ENCODE measurements at places on chromosomes 16 and 17.
A peak's percentile ranks its signal among the peaks of the same experiment; 100 is the strongest.

DNA sequence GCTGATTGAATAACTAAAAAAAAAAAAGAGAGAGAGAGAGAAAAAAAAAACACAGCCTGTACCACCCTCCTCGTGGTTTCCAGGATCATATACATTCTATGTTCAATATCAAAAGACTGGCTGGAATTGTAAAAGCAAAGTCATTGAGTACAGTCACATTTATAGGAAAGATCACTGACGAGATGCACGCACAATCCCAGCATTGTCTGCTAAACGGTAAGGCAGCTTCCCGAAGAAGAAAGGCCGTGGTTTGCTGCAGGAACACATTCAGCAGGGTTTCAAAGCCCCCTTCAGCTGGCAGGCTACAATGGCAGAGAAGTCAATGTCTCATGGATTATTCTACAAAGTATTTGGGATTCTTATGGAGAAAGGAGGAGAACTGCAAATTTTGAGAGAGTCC, 9.3 kb downstream of the NQO1 start:
- no peak for DNase-seq

- no peak for DNase-seq
Measured at GRCh38 chr16:50974438-50975036, 176.5 kb downstream of the SALL1 start.

- no peak for DNase-seq
Measured at GRCh38 chr16:64398793-64399192, 723.1 kb downstream of the CDH11 start.

DNA sequence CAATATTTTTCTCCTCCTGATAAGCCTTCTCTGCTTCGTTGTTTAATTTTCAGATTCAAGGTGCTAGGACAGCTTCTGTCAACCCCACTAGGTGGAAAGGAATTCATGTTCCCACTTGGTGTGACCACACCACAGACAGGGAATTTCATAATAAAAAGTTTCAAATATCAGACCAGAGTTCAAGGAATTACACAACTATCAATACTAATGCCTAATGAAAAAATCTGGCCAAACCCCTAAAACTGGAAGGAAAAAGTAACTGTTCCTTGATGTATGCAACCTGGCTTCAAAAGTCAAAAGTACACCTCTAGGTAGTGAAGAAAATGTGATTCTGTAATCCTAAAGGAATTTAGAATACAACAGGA, 87.8 kb upstream of the CORO6 start:
- no peak for DNase-seq

DNA sequence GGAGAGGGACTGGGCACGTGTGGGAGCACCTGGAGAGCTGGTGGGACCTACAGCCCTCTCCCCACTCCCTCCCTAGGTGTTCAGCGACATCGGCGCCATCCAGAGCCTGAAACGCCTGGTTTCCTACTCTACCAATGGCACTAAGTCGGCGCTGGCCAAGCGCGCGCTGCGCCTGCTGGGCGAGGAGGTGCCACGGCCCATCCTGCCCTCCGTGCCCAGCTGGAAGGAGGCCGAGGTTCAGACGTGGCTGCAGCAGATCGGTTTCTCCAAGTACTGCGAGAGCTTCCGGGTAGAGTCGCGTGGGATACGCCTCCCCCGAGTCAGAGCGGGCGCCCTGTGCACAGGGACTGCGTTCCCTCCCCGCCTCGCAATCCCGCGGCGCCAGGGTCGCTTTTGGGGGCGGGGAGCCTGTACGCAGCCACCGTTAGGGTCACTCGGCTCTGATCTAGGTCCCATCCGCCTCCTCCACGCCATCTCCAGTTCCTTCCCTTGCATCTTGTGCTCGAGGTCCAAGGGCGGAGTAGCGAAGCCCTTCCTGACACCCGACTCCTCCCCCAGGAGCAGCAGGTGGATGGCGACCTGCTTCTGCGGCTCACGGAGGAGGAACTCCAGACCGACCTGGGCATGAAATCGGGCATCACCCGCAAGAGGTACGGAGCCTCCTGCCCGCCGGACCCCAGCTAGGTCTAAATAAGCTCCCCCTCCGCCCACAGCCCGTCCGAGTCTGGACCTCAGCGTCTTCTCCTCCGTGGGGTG, 13.0 kb downstream of the SARM1 start:
- DNase-seq: no peak

DNA sequence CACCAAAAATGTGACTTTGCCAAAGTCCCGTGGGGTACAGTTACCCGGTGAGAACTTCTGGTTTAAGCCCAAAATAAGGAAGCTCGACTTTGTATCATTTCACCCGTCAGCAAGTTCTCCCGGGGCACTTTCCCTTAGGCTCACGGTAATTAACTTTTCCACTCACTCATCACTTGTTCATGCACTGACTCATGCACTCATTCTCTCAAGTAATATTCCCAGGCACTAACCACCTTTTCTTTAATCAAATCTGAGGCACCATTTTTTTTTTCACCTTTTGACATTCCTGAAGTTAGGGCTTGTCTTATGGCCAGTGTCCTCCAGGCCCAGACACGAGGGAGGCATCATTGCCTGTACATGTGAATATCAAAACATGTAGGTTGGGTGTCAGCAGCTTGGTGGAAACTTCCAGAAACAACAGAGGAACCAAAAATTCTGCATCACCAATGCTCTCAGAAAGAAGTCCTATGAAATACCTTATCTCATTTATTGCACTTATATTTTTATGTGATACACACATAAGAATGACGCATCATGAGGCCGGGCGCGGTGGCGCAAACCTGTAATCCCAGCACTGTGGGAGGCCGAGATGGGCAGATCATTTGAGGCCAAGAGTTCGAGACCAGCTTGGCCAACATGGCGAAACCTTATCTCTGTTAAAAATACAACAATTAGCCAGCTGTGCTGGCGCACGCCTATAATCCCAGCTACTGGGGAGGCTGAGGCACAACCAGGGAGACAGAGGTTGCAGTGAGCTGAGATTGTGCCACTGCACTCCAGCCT, 36.1 kb upstream of the ATP2C2 start:
- no peak for DNase-seq

- DNase-seq: no peak
Measured at GRCh38 chr16:31487720-31488467, 5.0 kb downstream of the SLC5A2 start.

DNA sequence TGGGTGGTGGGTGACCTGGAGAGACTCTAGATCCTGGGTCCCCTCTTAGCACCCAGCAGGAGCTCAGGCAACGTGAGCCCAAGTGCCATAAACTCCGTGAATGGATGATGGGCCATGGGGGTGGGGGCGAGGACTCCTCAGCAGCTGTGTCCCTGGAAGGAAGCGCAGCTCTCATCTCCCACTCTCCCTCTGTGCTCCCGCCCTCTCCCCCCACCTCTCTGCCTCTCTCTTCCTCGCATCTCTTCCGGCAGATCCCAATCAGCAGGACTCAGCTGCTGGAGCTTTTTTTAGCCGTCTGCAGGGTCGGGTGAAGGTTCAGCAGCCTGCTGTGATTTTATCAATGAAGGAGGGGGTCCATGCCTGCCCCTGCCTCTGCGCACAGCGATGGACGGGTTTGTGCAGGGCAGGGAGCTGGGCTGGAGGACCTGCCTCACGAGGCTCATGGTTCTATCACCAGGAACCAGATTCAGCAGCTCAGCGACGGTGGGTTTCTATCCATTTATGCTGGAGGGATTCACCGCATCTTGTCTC, 8.3 kb downstream of the CCR7 start:
- no peak for DNase-seq

- no peak for DNase-seq
Measured at GRCh38 chr17:36869441-36869840, 67.8 kb upstream of the LHX1 start.

DNA sequence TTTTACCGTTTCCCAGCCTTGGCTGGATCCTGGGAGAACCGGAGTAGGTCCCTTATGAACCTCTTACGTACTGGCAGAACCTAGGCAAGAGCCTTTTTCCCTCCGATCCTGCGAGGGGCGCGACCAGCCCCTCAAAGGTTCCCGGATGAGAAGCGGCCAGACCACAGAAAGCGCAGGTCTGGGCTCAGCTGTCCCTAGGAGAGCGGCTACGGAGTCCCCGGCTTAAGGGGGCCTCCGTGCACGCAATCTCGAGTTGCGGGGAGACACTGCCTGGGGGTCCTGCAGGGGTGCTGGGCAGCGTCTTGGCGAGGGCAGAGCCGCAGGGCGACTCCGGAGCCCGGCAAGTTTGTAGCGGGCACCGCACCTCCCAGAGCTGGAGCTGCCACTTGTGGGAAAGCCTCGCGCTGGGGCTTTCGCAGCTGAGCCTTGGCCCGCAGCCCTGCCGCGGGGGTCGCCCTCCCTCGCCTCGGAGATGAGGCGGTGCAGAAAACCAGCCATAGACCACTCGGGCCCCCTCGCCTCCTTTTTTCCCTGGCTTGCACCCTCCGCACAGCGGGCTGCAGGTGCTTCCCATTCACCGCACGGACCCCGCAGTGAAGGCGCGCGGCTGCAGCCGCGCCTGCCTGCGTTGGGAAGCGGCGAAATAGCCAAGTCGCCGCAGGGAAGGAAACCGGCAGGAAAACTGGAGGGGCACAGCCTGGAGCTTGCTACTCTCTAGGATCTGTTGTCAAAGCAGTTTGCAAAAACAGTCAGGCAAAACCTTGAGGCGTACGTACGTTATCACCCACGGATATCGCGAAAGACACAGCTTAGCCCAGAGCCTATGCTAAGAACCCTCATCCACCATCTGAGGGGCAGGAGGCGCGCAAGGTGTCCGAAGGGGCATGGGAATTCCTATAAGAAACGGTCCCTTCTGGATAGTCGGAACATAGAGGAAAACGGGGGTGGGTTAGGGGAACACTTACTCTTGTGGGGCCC, 834 bp downstream of the CDH8 start:
- no peak for DNase-seq

GRCh38 chr16:87806641-87807546, 41.1 kb upstream of the KLHDC4 start:
- peak; percentile 22 for DNase-seq
